NCI-H82 (cell line): ENCODE measurements at places on chromosomes 2 and 18.

GRCh38 chr18:56873441-56874140 is 222.4 kb downstream of the WDR7 start:
- no peak for DNase-seq

- DNase-seq: no peak
Measured at GRCh38 chr2:34785206-34785785, 1186.2 kb upstream of the FAM98A start.

DNA sequence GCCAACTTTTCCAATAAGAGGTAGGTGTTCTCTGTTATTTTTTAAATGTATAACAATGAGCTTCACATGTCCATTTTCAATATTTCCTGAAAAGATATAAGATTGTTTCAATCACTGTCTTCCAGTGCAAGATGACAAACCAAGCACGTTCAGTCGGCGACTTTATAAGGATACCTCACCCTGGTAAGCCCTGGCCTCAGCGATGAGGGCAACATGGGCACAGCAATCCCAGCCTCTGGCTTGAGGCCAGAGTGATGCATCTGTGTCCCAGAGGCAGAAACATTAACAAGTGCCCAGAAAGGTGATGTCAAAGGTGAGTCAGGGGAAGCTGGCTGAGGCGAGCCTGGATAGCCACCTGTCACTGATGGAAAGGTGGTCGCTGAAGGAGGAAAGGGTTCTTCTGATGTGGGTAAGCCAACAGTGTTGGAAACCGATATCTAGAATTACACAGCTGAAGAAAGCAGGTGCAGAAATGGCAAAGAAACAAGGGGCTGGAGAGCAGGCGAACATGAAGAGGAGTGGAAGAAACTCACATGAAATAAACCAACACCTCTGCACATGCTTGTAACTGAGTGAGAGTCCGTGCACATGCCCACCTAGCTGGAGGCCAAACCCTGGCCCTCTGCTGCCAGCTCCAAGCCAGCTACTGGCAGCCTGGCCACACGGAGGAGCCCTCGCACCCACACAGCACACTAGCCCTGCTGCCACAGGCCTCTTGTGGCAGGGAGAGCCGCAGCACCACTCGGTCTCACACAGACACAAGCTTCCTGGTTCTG is 65.5 kb downstream of the FBXO15 start:
- DNase-seq: peak; percentile 39

- peak; percentile 80 for DNase-seq
Measured at GRCh38 chr18:8389391-8390340, 219.6 kb upstream of the RAB12 start.
